ENCODE measurements at places on chromosomes 3 and 15.
A peak's percentile ranks its signal among the peaks of the same experiment; 100 is the strongest.

DNA sequence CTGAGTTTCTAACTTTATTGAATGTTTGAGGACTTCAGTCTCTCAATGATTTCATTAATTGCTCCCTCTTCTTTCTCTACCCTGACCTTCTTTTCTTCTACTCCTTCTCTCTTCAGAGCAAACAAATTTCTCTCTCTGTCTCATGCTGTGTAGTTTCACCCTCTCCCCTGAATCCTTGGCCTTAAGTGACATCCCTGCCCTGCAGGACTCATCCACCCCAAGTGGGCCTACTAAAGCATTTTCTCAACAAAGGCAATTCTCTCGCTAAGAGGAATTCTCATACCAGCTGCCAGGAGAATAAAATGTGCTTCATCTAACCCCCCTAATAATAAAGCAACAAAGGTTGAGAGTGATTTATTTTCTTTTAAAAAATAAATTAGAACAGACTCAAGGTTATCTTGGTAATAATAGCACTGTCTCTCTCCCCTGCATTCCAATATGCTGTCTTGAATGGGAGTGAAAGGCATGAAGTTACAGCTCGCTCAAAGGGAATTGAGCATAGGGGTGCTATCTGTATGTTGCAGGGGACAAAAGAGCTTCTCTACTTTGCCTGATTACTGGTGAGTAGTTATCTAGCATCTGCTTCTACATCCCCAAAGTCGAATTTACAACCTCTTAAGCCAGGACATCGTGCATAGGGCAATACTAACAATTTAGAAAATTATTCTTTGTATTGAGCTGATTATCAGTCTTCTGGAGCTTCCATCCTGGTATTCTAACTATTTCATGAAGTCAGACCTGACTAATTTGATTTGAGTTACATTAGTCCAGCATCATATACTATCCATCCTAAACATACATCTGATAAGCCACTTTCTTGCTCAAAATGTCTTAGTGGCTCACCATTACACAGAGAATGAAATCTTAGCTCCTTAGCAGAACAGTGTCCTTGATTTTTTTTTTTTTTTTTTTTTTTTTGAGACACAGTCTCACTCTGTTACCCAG, 76.9 kb upstream of the DNAJC19 start:
- DNase-seq: no peak

- DNase-seq: no peak
Measured at GRCh38 chr15:52733088-52733487, 53.9 kb upstream of the ATOSA start.

GRCh38 chr3:151800431-151800830, 13.5 kb upstream of the AADAC start:
- no peak for DNase-seq

- DNase-seq: no peak
Measured at GRCh38 chr3:155244216-155244615, 49.3 kb downstream of the STRIT1 start.

GRCh38 chr15:38004218-38004861, 69.9 kb downstream of the TMCO5A start:
- no peak for DNase-seq

DNA sequence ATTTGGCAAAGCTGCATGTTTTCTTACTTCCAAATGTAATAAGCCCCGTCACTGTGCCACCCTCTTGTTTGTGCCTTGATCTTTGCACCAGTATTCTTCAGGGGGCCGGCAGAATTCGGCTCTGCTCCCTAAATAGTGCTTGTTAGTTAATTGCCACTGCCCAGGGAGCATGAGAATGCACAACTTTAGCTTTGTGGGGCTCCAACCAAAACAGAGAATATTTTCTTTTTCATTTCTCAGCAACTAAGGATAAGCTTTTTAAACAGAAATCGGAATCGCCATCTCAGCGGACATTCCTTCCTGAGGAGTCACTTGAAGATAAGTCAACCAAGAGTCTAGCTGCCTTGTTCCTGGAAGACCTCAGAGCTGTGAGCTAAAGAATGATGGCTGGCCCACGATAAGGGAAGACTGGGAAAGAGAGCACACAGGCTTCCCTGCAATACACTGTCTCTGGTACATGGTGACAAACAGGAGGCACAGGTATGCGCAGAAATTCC, 106.0 kb downstream of the LRIG1 start:
- DNase-seq: no peak

GRCh38 chr3:185789891-185790830, 34.7 kb downstream of the IGF2BP2 start:
- DNase-seq: no peak

DNA sequence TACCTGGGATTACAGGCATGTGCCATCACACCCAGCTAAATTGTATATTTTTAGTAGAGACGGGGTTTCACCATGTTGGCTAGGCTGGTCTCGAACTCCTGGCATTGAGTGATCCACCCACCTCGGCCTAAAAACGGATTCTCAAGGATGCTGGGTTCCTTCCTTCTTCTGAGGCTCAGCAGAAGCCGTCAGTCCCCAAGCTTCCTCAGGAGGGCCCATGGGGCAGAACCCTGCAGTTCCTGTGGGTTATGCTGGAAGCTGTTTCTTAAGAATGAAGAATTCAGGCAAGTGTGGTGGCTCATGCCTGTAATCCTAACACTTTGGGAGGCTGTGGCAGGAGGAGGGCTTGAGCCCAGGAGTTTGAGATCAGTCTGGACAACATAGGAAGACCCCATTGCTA, 29.0 kb upstream of the ZNF710 start:
- DNase-seq: no peak

- DNase-seq: no peak
Measured at GRCh38 chr3:70358978-70359580, 46.6 kb upstream of the MDFIC2 start.

GRCh38 chr15:62983956-62984355, 58.6 kb upstream of the TPM1 start:
- DNase-seq: no peak

DNA sequence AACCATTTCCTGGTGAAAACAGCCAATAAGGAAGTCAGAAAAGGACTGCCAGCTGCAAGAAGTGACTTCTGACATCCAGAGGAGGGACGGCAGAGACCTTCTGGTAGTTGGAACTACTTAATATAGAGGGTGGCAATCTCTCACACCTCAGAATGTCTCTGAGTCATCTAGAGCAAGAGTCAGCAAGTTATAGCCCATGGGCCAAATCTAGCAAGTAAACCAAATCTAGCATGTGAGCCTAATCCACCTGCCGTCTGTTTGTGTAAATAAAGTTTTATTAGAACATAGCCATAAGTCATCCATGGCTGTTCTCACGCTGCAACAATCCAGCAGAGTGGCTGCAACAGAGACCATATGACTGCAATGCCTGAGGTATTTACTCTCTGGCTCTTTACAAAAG, 160.5 kb upstream of the NR2E3 start:
- no peak for DNase-seq

DNA sequence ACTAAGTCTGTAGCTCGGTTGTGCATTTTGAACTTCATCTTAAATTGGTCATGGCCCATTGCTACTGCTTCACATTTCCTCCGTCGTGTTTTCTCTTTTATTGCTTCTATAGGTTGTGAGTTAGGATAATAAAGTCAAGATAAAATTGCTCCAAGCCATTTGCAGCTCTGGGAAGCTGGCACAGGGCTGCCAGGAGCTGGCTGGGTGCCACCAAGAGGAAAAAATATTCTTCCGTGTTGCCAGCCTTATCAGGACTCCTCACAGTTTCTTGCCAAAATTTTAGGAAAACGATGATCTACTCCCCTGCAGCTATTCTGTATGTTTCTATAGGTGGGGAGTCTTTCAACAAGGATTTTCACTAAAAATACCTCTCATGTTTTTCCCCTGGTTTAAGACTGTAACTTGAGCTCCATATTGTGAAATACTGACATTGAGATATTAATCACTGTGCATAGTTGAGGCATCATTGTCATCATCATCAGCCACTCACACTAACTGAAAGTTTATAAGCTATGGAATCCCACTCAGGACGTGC, 55.4 kb upstream of the PIAS1 start:
- no peak for DNase-seq

GRCh38 chr3:127139601-127140500, 53.1 kb upstream of the PRR23E start:
- no peak for DNase-seq

- no peak for DNase-seq
Measured at GRCh38 chr3:126442094-126442855, 33.4 kb downstream of the ZXDC start.

GRCh38 chr15:73318463-73319351, 50.1 kb downstream of the HCN4 start:
- DNase-seq: peak; percentile 78

DNA sequence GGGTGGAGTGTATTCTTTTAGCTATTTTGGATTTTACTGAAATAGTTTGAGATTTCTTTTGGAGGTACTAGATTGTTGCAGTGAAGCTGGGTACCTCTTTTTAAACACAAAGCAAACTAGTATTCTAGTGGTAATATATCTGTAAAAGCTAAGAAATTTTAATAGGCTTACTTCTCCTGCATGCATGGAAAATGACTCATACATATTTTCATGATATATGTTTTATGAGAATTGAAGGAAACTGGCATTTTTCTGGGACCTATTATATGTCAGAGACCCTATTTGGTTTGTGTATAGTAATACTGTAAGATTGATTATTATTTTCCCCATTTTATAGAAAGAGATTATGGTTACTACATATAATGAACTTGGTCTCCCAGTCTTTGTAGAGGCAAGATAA, 851.0 kb downstream of the DIPK2A start:
- no peak for DNase-seq

GRCh38 chr3:104805042-104805441, 561.7 kb upstream of the ALCAM start:
- no peak for DNase-seq

GRCh38 chr3:139136469-139137202, 91.9 kb upstream of the PRR23C start:
- DNase-seq: no peak

DNA sequence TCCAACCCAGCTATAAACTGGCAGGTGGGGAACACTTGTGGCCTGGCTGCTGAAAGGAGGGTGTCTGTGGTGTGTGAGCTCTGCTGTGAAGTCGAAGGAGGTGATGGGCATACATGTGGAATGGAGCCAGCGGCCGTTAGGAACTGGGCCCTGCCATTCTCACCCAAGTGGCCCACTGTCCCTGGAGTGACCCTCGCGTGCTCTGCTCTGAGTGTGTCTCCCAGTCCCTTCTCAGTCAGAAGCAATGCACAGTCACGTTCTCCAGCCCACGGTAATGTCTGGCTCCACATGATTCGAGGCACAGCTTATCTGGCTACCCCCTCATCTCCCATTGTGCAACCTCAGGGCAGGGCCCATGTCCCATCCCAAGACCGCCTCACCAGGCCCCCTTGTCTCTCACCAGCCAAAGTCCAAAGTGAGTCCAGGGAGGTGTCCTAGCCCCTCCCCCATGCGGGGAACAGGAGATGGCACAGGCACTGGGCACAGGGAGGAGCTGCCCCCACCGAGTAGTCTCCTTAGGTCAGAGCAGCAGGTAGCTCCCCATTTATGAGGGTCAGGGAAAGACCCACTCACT, 62.9 kb downstream of the ZNF445 start:
- DNase-seq: peak; percentile 40

- no peak for DNase-seq
Measured at GRCh38 chr3:17143893-17144664, 259.3 kb downstream of the PLCL2 start.

GRCh38 chr3:137647179-137647578, 116.9 kb upstream of the SOX14 start:
- peak; percentile 54 for DNase-seq

DNA sequence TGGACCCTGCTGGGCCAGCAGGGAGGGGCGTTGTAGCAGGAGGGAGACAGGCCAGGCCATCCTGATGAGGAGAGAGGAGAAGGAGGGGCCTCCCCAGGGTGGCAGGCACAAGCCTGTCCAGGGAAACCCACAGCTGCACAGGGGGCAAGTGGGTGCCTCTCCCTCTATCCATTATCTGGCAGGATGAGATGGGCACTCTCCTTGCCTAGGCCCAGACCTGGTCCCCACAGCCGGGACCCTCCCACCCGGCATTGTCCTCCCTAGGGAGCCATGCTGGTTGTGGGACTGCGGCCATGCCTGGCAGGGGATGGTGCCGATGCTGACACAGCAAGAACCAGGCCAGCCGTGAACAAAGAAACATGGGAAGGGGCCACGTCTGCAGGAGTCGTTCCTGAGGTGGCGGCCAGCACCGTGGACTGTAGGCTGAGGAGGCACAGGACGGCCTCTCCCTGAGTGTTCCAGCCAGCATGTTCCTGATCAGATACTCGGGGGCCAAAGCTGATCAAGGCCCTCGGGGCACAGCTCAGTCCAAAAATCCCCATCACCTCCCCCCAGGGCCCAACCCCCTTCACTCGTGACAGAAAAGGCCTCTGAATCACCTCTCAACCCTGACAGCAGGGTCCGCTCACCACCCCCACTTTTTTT, 19.2 kb upstream of the CYP11A1 start:
- DNase-seq: no peak

DNA sequence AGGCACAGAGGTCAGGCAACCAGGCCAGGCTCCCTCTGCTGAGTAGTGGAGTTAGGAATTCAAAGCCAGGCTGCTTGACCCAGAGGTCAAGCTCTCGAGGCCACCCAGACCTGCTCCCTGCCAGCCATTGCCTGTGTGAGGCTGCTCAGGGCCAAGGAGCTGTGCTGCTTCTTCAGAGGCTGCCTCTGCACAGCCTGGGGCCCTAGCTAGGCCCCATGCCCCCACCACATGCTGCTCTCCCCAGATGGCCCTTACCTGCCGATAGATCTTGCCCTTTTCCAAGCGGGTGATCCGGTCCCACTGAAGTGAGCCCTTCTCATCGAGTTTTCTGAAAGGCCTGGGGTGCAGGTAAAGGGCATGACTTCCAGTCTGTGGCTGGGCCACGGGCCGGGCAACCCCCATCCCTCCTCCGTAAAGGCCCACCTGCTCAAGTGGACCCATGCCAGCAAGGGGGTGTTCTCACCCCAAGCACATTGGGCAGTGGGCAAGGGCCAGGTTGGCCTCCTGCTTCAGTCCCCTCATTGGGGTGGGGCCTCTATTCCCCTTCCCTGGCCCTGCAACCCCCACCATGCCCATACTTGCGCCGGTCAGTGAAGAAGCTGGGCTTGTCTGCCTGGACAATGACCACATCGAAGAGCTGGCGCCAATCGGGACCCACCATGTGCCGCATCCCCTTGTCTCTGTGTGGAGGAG, 6.5 kb downstream of the NT5DC2 start:
- no peak for DNase-seq

DNA sequence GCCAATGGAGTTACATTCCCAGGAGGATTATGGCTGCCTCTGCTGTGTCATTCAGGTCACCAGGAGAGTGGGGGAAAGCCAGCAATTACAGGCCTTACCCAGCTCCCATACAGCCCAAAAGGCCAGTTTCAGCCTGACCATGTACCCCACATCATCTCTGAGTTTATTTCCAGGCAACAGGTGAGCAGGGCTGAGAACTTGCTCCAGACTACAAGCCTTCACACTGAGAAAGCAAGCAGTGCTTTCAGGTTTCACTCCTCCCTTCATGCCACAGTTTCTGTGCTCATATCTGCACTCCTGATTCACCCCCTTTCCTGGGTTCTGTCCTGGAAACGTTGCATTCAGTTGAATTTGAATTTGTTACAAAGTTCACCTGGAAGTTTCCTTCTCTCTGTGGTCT, 68.1 kb upstream of the ABI3BP start:
- DNase-seq: no peak

DNA sequence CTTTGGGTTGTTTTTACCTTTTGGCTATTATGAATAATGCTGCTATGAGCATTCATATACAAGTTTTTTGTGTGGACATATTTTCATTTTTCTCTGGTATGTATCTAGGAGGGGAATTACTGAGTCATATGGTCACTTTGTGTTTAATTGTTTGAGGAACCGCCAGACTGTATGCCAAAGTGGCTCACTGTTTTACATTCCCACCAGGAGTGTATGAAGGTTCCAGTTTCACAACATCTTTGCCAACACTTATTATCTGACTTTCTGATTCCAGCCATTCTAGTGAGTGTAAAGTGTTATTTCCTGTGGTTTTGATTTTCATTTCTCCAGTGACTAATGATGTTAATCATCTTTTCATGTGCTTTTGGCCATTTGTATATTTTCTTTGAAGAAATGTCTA, 51.8 kb downstream of the CMTM7 start:
- no peak for DNase-seq
